ENCODE measurements at places on chromosomes 16 and 17.

DNA sequence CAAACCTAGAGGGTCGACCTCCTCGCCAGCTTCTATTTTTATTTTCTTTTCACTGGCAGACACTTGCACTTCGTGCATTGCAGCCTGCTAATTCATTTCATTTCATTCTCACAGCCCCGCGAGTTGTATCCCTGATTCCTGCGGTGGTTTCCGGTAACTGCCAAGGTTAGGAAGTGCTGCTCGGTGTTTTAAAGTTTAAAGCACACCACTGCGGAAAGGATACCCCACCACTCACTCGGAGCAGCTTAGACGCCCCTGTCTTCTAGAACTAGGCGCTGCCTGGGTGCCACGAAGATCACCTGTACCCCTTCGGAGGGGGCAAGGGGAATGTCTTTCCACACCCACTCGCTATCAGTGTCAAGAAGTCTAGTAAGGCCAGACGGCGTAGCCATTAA lies 509 bp downstream of the CNEP1R1 start:
- no peak for DNase-seq

DNA sequence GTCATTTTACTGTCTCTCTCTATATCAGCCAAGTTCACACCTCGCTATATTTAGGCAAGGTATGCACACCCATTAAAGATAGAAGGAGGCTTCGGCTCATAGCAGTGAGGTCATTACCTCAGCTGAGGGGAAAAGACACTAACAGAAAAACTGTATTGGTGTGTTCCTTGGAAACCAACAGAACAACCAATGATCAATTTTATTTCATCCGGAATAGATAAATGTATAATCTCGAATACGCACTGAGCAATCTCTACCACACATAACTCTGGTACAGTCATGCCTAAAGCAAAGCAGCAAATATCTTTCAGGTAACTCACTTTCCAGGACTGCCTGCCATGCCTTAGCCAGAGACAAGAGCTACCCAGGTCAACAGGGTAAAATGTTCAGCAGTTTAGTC lies 109.9 kb upstream of the CORO6 start:
- no peak for DNase-seq

- DNase-seq = no peak
Observed at GRCh38 chr17:59284317-59284716, 47.1 kb upstream of the YPEL2 start.

- DNase-seq = no peak
Observed at GRCh38 chr17:5361426-5361825, 58.0 kb downstream of the NUP88 start.

GRCh38 chr17:55726440-55726839 lies 3.8 kb upstream of the TMEM100 start:
- no peak for DNase-seq

DNA sequence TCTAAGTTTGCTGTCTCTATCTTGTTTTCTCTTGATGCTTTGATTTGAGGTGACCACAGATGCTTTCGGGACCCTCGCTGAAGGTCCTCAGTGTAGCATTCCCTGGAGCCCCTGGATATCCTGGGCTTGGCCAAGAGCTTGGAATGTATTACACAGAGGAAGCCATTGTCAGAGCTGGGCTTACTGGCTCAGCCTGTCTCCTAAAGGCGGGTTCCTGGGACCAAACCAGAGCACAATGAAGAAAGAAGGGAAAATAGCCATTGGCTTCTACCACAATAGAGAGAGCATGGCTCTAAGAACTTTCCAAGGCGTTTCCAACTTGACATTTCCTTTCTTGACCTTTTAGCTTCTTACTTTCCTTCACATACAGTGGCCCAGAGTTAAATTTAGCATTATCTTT lies 229.3 kb downstream of the HS3ST3A1 start:
- no peak for DNase-seq

DNA sequence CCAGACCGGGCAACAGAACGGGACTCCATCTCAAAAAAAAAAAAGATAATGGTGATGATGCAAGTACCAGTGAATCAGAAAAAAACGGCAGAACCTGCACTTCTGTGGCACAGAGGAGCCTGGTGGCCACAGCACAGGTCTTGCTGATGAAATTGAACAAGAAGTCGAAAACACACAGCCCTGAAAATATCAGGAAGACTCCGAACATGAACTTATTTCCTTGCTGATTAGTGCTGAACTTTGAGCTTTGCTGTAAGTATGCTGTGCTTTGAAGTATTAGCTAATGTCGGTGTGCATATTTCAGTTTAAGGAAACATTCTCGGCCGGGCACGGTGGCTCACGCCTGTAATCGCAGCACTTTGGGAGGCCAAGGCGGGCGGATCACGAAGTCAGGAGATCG lies 10.9 kb upstream of the MYO15B start:
- DNase-seq = no peak

GRCh38 chr16:63695347-63695746 lies 1426.5 kb downstream of the CDH11 start:
- no peak for DNase-seq

DNA sequence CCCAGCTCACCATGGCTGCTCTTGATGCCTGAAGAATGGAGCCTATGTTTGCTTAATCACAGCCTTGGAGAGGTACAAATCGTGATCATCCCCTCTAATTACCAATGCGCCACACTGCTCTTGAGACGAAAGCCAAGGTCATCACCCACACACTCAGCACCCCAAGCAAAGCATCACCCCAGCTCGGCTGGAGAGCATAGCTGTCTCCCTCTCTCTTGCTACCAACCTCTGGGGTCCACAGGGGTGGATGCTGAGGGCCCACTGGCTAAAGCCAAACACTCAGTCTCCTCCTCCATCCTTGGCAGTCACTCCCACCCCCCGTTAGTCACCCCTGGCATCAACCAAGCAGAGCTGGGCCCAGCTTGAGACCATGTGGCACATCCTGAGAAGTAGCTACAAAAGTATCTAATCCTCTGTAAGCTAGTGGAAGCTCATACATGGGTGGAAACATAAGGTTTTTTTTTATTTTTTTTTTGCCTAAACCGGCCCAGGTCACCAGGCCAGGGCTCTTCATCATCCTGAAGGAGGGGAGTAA lies 44.8 kb downstream of the PIMREG start:
- DNase-seq = no peak

DNA sequence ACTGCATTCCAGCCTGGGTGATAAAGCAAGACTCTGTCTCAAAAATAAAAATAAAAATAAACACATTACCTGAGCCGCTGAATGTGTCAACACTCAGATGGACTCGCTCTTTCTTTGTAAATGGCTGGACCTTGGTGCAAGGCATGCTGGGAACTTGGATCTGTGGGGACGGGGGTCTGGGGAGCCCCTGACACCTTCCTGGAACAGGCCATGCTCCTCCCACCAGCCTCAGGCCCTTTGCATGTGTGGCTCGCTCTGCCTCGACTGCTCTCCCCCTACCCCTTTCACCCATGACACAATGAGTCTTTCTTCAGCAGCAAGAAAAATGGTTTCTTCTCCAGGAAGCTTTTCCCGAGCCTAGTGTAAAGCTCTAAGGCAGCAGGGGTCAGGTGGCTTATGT lies 94.0 kb upstream of the CDH5 start:
- no peak for DNase-seq

DNA sequence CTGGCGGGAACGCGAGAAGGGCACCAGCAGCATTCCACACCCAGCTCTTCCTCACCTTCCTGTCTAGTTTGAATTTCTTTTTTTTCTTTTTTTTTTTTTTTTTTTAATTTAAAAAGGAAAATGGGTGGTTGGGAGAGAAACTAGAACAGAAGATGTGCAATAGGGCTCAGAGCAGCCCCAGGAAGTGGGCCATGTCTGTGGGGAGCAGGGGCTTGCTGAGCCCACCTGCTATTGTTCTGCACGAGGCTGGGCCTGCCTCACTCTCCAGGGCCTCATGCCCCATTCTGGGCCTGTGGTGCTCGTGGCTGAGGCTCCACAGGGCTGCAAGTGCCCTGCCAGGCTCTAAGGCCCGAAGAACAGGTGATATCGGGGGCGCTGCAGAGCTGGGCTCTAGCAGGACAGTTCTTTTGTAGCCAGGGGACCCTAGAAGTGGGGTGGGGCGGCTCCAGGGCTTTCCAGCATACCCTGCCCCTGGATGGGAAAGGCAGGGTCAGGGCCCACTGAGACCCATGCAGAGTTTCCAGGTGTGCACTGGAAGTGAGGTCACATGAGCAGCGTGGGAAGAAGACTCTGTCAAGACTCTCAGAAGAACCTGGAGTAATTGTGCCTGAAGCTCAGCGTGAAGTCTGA lies 12.4 kb downstream of the MRPL27 start:
- DNase-seq = no peak

GRCh38 chr17:80513892-80514291 lies 30.7 kb upstream of the RPTOR start:
- DNase-seq = no peak

DNA sequence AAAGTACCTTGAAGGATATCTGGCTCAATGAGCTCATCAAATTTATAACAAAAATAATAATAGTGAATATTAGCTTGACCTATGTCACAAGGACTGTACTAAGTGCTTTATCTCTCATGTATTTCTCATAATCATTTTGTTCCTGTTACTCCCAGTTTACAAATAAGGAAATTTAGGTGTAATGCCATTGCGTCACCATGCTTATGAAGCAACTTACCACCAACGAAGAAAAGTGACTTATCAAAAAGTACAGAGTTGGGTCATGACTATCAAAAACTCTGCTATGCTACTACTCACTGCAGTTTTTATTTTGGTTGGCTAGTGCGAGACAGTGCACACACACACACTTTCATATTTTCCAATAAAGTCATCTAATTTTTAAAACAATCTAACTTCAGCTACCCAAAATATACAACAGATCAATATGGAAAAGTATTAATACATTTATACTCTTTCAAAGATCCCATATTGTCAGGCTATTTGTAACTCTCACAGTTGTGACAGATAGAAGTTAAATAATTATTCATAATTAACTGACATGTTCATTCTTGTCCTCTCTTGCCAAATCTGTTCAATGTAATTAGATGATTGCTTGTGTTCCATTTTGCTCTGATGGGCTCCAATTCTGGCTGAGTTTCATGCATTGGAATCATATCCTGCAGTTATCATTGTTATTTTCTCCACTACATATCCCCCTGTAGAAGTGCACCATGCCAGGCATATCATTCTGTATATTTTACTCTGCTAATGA lies 119.4 kb downstream of the KCNJ2 start:
- DNase-seq = no peak

DNA sequence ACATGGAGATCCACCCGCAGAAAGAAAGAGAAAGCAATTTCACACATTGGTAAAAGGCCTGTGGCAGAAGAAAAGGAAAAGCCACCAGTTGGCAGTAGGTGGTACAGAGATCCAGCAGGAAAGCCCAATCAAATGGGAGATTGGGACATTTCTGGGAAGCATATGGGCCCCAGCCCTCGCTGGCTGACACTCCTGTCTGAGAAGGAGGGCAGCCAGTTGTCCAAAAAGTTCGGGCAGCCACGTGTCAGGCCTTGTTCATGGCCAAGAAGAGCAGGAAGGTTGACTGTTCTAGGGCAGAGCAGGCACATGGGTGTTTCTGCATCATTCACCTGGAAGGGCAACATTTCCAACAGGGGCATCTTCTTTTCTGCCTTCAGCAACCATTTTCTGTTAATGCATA lies 45.0 kb upstream of the MMP2 start:
- no peak for DNase-seq

DNA sequence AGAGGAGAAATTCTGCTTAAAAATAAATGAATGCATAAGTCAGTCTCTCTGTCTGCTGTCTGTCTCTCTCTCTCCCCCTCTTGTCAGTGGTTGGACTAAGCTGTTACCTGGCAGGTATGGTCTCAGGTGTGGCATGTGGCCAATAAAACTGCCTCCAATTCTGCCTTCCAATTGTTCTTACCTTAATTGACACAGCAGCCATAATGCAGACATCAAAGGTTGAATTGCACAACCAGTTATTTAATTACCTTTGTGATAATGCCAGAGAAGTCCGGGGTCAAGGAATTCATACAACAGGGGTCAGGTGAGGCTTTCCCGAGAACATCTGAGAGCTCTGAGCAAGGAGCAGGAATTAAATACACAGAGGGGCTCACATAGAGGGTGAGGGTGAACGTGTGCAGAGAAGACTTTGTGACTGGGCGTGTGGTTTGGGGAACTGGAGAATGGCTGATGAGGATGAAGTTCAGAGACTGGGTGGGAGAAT lies 78.8 kb upstream of the CDYL2 start:
- DNase-seq = no peak

DNA sequence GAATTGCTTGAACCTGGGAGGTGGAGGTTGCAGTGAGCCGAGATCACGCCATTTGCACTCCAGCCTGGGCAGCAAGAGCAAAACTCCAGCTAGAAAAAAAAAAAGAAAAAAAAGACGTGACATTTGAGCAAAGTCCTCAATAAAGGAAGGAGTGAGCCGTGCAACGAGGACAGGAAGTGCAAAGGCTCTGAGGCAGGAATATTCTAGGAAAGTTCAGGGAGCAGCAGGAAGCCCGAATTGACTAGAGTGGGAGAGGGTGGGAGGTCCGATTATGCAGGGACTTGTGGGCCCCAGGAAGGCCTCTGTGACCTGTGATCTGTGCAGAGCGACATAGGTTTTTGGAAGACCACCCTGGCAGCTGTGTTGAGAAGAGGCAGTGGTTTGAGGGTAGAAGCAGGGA lies 8.6 kb upstream of the LASP1NB start:
- DNase-seq = no peak
